ENCODE measurements at places on chromosomes 16 and 17.
A peak's percentile ranks its signal among the peaks of the same experiment; 100 is the strongest.

- DNase-seq = peak; percentile 91
Measured at GRCh38 chr16:4415538-4416199, 727 bp downstream of the CORO7 start.

DNA sequence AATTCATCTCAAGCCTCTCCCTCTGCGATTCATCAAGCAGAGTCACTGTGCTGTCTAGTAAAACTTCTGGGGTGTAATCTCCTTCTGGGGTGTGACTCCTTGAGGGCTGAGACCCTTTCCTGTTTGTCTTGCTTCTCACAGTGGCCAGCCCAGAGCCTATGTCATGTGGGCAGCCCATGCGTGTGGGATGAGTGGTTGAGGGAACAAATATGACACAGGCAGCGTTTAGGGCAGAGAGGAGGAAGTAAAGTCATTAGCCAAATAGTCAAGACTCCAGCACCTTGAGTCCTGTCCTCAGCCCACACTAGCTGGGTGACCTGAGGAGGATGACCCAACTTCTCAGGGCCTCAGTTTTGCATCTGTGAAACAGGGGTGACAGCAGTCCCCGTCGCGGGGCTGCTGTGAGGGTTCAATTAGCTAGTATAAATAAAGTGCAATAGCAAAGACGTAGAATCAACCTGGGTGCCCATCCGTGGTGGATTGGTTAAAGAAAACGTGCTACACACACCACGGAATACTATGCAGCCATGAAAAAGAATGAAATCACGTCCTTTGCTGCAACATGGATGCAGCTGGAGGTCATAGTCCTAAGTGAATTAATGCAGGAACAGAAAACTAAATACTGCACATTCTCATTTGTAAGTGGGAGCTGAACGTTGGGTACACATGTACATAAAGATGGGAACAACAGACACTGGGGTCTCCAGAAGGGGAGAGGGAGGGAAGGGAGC, 4.5 kb upstream of the ITGAX start:
- DNase-seq = peak; percentile 95

DNA sequence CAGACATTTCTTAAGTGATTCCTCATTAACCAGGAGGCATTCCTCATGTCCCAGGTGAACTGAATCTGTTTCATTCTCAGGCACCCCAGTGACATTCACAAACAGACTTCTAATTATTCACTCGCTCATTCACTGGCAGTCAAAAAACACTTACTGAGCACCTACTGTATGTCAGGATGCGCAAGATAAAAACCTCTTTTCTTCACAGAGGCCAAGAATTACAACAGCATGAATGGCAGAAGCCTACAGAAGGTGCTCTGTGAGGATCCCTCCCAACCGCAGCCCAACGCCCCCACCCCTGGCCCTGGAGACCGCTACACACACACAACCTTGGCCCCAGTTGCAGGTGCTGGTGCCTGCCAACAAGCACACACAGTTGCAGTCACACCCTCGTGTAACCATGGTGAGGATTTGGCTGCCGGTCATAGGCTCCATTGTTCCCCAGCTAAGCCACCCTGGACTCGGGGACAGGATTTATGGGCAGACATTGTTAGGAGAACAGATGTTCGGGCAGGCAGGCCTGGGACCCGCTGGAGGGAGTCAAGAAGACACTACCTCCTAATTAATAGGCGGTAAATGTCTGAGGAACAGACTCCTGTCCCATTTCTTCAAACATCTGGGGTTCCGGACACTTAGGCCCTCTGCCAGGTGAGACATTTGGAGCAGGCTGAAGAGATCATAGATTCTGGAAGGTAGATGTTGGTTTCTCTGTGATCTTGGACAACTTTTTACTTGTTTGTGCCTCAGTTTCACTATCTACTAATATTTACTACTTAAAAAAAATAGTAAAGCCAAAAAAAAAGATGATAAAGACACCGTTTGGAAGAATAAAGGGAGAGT, 43.2 kb downstream of the CUEDC1 start:
- no peak for DNase-seq

GRCh38 chr17:64178011-64178825, 48.3 kb upstream of the ERN1 start:
- DNase-seq = no peak

- no peak for DNase-seq
Measured at GRCh38 chr16:86836503-86837129, 258.3 kb downstream of the FOXL1 start.

- DNase-seq = no peak
Measured at GRCh38 chr16:84520725-84521496, 16.5 kb upstream of the MEAK7 start.

GRCh38 chr16:49964973-49965372, 60.1 kb upstream of the CNEP1R1 start:
- DNase-seq = no peak

DNA sequence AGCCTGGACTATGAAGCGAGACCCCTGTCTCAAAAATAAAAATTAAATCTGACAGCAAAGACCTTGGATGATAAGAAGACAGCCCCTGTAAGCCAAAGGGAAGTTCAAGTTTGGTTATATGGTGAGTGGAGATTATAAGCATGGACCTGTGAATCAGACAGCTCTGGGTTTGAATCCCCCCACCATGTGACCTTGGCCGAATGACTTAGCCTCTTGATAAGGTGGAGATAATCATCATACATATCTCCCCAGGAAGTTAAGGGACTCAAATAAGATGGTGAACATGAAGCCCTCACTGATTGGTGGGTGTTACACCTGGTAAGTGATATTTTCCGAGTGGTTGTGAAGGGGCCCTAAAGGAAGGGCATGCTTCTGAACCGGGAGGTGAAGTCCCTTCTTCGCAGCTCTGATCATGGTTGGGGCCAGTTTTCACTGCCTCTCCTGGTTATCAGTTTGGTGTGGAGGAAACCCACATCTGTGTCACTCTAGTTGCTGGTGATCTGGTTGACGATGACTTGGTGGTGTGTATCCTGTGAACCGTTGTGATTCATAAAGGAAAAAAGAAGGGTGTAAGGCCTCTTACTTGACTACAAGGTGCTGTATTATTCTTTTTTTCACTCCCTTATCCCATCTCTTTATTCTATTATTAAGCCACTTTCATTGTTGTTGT, 61.7 kb upstream of the CLEC18A start:
- DNase-seq = no peak

- DNase-seq = peak; percentile 5
Measured at GRCh38 chr17:76478097-76478496, 10.7 kb downstream of the AANAT start.

DNA sequence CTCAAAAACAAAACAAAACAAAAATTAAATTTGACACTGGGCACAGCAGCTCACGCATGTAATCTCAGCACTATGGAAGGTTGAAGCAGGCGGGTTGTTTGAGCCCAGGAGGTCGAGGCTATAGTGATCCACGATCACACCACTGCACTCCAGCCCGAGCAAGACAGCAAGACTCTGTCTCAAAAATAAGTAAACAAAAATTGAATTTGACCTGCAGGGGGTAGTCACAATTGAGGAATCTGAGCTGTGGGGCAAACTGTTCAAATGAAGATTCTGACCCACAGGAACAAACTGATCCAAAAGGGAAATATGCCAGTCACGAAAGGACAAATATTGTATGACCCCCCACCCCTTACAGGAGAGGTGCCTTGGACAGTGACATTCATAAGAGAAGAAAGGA, 29.8 kb downstream of the ANKRD11 start:
- no peak for DNase-seq

- DNase-seq = no peak
Measured at GRCh38 chr17:65634533-65634932, 73.1 kb upstream of the AXIN2 start.

GRCh38 chr17:75218131-75218530, 12.7 kb downstream of the NUP85 start:
- no peak for DNase-seq

DNA sequence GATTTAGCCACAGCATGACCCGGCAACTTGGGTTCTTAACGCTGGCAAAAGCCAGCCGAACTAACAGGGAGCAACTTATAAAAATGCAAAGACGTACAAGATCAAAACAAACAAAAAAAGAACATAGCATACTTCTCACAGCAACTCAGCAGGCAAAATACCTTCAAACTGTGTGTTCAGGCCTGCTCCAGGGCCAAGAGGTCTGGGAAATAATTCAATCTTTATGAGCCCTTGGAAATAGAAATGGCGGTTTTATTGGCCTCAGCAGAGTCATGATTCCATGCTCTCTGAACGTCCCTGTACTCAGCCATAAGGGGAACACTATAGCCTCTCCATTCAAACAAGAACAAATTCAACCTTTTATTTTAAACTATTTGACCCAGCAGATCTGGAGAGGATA, 101.3 kb upstream of the C17orf78 start:
- no peak for DNase-seq

- no peak for DNase-seq
Measured at GRCh38 chr17:57609878-57610270, 135.2 kb downstream of the CCDC182 start.

DNA sequence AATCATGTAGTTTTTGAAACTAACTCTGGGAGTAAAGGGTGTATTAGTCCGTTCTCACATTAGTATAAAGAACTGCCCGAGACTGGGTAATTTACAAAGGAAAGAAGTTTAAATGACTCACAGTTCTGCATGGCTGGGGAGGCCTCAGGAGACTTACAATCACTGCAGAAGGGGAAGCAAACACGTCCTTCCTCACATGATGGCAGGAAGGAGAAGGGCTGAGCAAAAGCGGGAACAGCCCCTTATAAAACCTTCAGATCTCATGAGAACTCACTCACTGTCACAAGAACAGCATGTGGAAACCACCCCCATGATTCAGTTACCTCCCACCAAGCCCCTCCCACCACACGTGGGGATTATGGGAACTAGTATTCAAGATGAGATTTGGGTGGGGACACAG, 256.5 kb upstream of the TNRC6C start:
- DNase-seq = peak; percentile 13

DNA sequence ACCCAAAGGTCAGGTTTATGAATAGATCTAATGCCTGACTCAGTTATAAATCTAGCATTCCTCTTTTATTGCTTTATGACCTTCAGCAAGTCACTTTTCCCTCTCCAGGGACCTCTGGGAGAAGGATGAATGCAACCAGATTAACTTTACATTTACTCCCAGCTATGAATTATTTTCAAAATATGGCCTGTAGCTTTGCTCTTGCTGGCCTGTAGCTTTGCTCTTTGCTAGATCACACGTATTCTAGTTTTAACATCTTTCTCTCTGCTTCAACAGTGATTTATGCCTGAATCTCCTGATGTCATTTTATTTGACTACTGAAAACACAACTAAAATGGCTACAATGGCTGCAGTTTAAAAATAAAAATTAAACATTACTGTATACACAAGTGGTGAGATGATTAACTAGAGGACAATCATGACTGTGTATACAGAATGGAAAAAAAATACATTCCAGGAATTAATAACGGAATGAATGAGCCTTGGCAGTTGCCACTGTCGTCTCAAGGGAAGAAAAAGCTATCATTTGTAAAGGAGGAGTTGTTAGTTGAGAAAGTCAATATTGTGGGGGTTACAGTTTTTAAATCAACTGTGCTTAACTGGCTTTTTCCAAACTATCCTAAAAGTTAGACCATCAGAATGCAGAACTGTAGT, 434.5 kb upstream of the GOT2 start:
- no peak for DNase-seq

GRCh38 chr17:78527345-78527744, 49.9 kb downstream of the DNAH17 start:
- no peak for DNase-seq

DNA sequence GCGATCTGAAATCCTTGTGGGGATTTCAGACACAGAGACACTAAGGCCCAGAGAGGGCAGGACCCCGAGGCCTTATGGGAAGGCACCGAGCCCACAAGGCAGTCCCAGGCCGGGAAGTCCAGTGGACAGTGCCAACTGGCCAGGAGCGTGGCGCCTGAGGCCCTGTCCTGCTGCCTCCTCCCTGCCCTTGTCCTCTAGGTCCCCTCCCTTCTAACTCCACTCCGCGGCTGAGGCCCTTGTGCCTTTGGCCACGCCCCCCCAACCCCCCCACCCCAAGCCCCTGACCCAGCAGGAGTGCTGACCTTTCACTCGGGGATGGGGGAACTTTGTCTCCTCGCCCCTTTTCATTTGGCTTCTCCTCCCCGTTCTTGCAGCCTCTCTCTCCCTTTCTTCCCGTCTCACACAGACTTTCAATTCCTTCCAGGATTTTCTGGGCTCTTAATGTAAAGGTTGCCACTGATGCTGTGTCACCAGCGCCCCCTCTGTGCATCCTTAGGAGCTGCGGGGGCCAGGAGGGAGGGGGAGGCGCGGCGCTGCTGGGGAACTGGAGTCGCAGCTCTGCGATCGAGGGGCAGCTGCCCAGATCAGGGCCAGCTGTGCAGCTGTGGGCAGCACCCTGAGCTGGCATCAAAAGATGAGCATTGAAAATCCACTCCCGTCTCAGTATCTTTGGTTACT, 29.1 kb downstream of the CRHR1 start:
- peak; percentile 18 for DNase-seq

- DNase-seq = no peak
Measured at GRCh38 chr16:64589836-64590235, 532.0 kb downstream of the CDH11 start.

- DNase-seq = peak; percentile 42
Measured at GRCh38 chr17:58996968-58997367, 109.7 kb downstream of the TRIM37 start.

DNA sequence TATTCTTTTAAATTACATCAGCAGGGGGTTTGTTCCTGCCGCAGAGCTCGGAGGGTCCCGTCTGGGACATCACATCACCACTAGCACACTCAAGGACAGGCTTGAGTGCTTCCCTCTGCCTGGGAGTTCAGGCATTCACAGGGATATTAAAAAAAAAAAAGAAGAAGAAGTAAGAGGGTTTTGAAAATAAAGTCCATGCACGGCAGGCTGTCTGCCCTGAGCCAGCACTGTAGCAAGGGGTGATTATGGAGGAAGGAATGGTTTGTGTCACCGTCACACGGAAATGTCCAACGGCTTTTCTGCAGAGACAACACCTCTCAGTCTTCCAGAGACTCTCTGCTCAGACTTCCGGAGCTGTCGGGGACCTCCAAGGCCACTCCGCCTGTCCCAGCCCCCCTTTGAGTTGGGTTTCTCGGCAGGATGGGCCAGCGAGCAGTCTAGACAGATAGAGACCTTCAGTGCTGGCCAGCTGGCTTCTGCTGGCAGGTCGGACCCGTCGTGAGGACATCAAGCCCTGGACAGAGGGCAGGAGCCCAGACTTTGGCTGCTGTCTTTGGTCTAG, 33.6 kb downstream of the MEOX1 start:
- DNase-seq = no peak

- peak; percentile 94 for DNase-seq
Measured at GRCh38 chr16:30534368-30535105, at the start of gene ZNF747. Gene ZNF747, minus strand, starts transcription at chr16:30534858. Its CDS starts 179 bp downstream, at chr16:30534679.

GRCh38 chr16:1821861-1822611, 4.6 kb downstream of the HAGH start:
- DNase-seq = no peak
